ENCODE measurements at places on chromosomes 1 and 21. TPM values are rescaled to one million over a fixed set of nuclear protein-coding genes. Genes with fewer than 3 reads are reported as not detected.

DNA sequence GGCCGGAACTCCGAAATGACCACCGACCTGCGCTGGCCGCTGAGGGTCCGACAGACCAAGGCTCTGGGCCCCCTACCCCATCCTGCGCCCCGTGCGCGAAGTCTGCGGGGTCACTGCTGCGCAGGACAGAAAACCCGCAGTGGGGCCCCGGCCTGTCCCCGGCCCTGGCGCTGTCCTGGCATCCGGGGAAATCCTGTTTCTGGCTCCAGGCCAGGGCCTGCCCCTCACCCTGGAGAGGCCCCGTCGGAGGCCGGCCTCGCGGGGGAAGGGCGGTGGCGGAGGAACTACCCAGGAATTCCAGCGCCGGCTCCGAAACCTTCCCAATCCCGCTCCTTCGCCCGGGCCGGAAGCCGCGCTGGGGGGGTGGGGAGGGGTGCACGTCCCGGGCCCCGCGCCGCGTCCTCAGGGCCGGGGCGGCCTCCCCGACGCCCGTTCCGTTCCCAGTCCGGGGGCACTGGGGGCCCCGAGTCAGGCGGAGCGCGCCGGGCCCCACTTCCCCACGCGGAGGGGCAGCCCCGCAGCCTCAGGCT lies 77.0 kb downstream of the MORN1 start:
- DNase-seq, result no peak

- no peak for DNase-seq
These were observed 76.3 kb downstream of the OBSCN start for GRCh38 chr1:228284148-228284495.

GRCh38 chr1:238653693-238654321 lies 732.6 kb upstream of the CHRM3 start:
- DNase-seq, result no peak

DNA sequence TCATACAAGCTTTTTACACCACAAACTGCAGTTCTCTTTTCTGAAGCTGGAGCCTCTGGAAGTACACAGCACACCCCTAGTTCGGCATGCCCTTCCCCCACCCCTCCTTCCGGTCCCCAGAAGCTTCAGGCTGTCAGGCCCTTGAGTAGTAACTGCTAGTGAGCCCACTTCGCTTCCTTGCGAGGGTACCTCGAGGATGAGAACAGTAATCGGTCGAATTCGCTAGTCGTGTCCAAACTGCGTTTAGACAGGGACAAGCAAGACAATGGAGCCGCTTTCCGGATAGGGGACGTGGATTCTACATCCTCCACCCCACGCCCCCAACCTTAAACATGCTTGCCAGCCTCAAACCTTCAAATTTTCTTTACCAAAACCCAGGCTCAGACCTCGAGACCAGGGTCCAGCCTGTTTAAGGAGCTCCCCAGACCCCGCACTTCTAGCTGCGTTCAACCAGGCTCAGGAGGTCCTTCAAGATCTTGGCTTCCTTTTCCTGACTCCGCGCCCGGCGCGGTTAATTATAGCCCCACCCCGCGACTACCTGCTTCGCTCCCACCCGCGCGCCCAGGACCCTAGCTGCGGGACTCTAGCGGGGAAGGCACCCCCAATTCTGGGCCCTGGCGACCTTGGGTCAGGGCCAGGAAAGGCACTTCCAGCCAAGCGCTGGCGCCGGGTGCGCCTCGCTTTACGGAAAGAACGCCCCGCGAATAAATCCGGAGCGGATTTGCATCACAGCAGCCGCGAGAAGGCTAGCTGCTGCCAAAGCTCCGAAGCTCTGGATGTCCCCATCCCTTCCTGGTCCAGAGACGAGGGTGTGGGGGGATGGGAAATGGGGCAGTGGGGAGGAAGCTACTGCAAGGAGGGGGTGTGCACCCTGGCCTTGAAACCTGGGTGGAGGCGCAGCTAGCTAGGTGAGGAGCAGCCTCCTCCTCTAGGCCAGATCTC lies 8.1 kb upstream of the TSPAN1 start:
- DNase-seq, result no peak

DNA sequence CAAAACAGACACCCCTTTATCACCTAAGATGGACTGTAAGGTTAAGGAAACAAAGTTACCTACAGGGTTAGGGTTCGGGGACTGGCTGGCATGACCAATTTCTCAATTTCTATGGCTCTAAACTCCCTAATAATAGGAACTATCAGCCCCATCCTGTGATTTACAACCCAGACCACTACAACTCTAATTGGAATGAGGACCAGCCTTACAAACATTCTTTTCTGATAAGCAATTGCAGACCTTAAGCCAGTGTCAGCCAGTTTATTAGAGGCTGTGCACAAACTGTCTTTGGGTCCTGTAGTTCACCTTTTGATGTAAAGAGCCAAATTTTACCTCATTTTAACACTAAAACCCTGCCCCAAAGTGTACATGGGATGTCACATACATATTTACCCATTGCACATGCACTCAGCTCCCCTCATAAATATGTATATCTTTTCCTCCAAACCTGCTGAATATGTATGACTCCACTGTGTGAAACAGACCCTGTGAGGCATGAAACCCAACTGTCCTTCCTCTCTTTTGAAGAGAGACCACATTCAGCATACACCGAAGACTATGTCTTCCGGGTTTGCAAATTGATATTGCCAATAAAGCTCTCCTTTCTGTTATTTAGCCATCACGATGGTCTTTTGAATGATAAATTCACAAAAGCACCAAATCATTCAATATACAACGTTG lies 7.3 kb upstream of the APP start:
- DNase-seq, result no peak

GRCh38 chr1:29284961-29285560 lies 48.7 kb downstream of the PTPRU start:
- no peak for DNase-seq

DNA sequence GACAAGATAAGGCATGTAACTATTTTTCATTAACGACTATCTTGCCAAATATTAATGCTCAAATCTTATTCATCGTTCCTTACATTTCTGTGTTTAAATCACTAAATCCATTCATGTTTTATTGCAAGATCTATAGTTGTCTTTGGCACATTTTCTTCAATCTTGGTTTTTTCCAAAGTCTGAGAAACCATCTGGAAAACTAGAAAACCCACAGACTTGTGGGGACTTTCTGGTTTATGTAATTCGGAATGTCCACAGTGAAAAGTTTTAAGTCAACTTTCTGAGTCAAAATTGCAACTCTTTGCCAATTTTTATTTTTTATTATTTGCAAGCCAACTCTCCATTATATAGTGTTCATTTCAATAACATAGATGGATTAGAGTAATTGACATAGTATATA lies 520.8 kb upstream of the ADAMTS5 start:
- DNase-seq, result no peak

- DNase-seq, result no peak
These were observed 77.6 kb upstream of the IFNAR2 start for GRCh38 chr21:33151941-33152731.

GRCh38 chr1:63924600-63924999 lies 150.8 kb downstream of the ROR1 start:
- no peak for DNase-seq

- no peak for DNase-seq
These were observed 15.8 kb downstream of the INPP5B start for GRCh38 chr1:37931102-37931360.

- DNase-seq, result no peak
These were observed 45.5 kb downstream of the TOR3A start for GRCh38 chr1:179127163-179127895.

DNA sequence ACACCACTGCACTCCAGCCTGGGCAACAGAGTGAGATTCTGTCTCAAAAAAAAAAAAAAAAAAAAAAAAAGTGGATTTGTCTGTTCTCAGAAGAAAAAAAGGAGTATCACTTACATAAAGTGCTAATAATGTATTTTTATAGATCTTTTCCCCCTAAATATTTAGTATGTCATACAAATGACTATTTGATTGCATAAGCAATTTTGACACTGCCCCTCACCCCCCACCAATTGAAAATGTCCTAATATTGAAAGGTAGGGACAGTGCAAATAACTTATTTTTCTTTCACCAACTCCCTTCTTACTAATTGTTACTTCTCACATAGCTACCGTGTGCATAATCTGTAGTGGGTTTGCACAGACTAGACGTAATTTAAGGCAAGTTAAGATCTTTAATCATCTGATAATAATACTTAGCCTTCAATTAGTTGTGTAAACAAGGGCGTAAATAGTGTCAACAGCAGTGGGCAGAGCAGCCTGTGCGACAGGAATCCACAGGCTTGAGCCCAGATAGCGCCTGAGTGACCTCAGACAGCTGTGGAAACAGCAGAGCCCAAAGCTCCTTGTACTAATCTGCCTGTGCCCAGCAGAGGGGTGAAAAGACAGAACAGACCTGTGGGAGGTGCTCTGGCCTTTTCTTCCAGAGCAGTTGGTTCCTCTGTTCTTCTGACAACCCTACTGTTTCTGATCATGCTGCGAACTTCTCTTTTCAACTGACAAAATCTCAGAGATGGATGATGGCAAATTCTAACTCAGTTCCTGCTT lies 4.5 kb upstream of the IER5 start:
- DNase-seq, result no peak

- no peak for DNase-seq
These were observed 33.8 kb downstream of the HHAT start for GRCh38 chr1:210362526-210362925.

DNA sequence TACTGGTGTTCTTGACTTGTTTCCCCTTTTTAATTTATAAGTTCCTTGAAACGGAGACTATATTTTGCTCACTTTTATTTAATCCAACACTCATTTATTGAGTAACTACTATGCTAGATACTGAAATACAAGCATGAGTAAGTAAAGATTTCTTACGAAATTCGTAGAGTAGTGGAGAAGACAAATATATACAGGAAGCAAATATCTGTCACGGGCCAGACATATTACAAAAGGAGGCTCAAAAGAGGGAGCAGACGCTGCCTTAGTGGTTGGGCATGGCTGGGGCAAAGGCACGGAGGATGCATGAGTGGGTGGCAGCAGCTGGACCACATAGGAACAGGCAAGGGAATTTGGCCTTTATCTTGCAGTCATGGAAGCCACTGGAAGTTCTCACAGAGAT lies 6.8 kb downstream of the NCF2 start:
- no peak for DNase-seq

TBX19 gene
- 8.4 TPM for total RNA-seq

APOBEC4 gene
- total RNA-seq, result not detected

BCL2L15 gene
- 0.14 TPM for total RNA-seq

SIM2 gene
- total RNA-seq, result not detected

OR2AK2 gene
- not detected for total RNA-seq

NUF2 gene
- total RNA-seq, result 1.6 TPM

HSPA6 gene
- total RNA-seq, result 7.7 TPM

Data from thoracic aorta (tissue), 2 donors.